ENCODE measurements at places on chromosomes 4 and X. TPM values are rescaled to one million over a fixed set of nuclear protein-coding genes. Genes with fewer than 3 reads are reported as not detected.

The PAGE5 gene
- not detected for total RNA-seq

The ARSD gene
- total RNA-seq, result 9.1 TPM

The DAPP1 gene
- 0.19 TPM for total RNA-seq

The CNGA2 gene
- not detected for total RNA-seq

The PITX2 gene
- total RNA-seq, result not detected

The ARMCX2 gene
- total RNA-seq, result 23.2 TPM

The GRSF1 gene
- 89.2 TPM for total RNA-seq

The CLTRN gene
- total RNA-seq, result 0.42 TPM

The LANCL3 gene
- total RNA-seq, result 0.20 TPM

The SPON2 gene
- total RNA-seq, result 13.7 TPM

The MAGEB3 gene
- total RNA-seq, result not detected

The RBMX2 gene
- 8.5 TPM for total RNA-seq

The IL2 gene
- total RNA-seq, result not detected

- DNase-seq, result no peak
- H3K27ac ChIP-seq, result no peak overlapping the region
- no peak overlapping the region for H3K4me3 ChIP-seq
- H3K4me1 ChIP-seq, result no peaks in the 10 kb centered on the region
These were observed 292.9 kb downstream of the ANTXR2 start for GRCh38 chr4:79780129-79780528.

- no peak overlapping the region for H3K27ac ChIP-seq
- no peaks in the 10 kb centered on the region for H3K36me3 ChIP-seq
- no peaks in the 10 kb centered on the region for H3K4me1 ChIP-seq
- no peak overlapping the region for H3K4me3 ChIP-seq
These were observed 191.2 kb upstream of the ATP6AP2 start for GRCh38 chrX:40389555-40389954.

DNA sequence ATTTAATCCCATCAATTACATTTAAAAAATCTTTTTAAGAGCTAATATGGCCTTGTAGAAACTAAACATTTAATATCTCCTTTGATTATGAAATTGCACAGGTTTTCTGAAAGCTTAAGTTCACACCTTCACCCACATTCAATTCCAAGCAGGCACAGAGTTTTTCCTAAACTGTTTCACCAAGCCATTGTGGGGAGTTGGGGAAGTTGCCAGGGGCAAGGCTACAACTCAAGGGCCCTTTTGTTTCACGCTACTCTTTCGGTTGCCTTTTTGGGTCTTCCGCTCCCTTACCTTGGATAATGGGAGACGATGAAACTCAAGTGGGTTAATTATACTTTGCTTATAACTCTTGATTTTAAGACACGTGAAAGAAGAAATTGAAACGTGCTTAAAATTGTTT is 33.3 kb downstream of the APBB2 start:
- DNase-seq, result no peak
- peaks cover 38% of the 10 kb centered on the region for H3K4me1 ChIP-seq
- H3K4me3 ChIP-seq, result no peak overlapping the region

DNA sequence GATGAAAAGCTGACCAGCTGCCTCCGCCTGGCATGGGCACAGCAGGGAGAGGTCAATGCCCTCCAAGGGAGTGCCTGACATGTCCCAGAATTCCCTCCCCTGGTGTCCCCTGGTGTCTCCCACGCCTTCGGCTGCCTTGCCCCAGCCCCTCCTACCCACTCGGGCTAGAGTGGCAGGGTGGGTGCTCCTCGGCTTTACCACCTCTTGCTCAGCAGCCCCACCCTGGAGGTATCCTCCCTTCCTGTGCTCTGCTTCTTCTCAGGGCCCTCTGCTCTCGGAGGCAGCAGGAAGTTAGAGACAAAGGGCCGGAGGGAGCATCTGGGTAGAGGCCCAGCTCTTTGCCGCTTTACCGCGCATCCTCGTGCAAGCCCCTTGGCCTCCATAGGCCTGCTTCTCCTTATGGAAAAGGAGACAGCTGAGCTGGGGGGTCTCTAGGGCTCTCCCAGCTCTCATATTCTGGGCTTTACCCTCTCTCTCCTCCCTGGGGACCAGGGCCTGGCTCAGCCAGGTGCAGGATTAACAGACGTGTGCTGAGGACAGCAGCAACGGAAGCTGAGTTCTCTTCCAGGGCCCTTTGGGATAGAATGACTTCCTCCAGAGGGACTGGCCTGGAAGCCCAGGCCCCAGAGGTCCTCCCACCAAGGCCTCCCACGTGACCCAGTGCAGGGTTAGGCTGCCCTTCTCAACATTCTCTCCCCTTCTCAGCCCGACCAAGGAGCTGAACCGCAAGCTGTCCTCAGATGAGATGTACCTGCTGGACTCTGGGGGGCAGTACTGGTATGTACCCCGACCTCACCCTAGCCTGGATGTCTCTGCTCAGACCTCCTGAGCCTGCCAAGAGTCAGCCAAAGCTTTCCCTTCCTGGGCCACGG is 17.2 kb downstream of the XPNPEP2 start:
- no peaks in the 10 kb centered on the region for H3K4me1 ChIP-seq
- no peak overlapping the region for H3K4me3 ChIP-seq
- no peak overlapping the region for H3K27ac ChIP-seq
- H3K27me3 ChIP-seq, result no peaks in the 10 kb centered on the region
- no peaks in the 10 kb centered on the region for H3K36me3 ChIP-seq

DNA sequence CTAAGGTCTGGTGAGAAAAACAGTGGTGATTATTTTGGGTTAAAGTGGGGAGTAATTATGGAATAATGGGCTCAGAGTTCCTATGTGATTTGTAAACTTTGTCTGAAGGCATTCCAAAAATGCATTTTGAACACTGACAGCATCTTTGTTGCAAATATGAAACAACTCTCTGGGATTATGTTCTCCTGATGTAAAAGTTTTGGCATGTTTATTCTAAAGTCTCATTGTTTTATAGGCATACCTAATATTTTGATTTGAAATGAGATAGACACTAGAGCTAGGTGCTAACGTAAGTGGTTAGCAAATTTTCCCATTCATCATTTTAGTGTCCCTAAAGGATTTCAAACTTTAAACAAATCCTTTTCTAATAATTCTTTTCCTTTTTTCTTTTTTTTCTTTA is 140.9 kb upstream of the ANXA3 start:
- DNase-seq, result no peak
- H3K36me3 ChIP-seq, result no peaks in the 10 kb centered on the region
- H3K27ac ChIP-seq, result no peak overlapping the region
- no peaks in the 10 kb centered on the region for H3K4me1 ChIP-seq
- H3K4me3 ChIP-seq, result no peak overlapping the region

GRCh38 chrX:11881485-11882170 is 123.6 kb downstream of the MSL3 start:
- no peak overlapping the region for H3K4me3 ChIP-seq
- no peak for DNase-seq
- no peaks in the 10 kb centered on the region for H3K4me1 ChIP-seq
- no peaks in the 10 kb centered on the region for H3K36me3 ChIP-seq
- H3K27ac ChIP-seq, result no peak overlapping the region
- H3K27me3 ChIP-seq, result no peaks in the 10 kb centered on the region

DNA sequence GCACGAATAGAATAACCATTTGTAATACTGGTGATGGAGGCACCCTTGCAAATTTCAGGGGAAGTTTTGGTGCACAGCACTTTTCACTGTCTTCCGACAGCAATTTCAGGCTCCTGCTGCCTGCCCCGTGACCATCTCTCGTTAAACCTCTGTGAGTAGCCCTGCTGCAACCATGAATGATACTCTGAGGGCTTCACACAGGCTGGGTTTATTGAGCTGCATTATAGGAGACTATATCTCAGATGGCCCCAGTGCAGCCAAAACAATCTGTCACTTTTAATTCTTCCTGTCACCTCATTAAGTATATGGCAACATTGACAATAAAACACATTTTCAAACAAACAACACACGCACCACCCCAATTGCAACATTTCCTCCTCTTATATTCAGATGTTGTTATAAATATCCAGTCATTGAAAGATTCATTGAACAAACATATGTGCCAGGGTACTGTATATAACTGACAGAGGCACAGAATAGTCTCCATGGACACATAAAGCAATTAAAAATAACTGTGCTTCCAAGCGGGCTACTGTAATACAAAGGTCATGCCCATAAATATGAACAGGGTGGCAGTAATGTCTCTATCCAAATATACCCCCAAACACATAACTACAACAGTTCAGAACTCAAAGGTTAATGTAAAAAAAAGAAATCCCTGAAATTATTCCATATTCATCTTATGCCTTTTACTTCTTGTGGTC is 477.0 kb downstream of the GBA3 start:
- H3K36me3 ChIP-seq, result no peaks in the 10 kb centered on the region
- DNase-seq, result no peak
- no peak overlapping the region for H3K27ac ChIP-seq
- H3K4me1 ChIP-seq, result no peaks in the 10 kb centered on the region
- no peak overlapping the region for H3K4me3 ChIP-seq
- no peaks in the 10 kb centered on the region for H3K27me3 ChIP-seq

DNA sequence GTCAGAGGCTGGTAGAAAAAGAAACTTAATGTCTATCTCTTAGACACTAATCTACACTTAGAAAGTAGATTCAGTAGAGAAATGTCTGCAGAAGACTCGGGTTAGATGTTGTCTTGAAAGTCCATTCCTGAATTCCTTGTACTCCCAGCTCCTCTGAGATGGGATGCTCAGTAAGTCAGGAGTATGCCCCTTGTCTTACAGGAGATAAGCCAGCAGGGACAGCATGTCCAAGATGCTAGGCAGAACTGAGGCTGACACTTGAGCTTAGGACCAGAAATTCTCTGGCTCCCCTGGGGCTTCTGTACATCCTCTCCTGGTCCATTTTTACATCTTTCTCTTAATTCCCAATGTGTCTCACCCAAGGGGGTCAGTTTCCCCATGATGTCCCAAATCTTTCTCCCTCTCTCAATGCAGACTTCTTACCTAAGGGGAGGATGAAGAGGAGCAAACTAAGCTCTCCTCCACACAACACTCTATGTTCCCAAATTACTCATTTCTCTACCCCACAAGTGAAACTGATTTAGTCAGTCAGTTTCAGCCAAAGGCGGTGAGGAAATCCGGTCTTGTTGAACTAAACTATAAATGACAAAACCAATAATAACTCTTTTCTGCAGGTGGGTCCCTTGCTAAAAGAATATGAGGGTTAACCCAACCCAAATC is 558.2 kb upstream of the DIPK2B start:
- H3K36me3 ChIP-seq, result no peaks in the 10 kb centered on the region
- H3K4me3 ChIP-seq, result no peak overlapping the region
- no peaks in the 10 kb centered on the region for H3K4me1 ChIP-seq
- H3K27me3 ChIP-seq, result no peaks in the 10 kb centered on the region
- DNase-seq, result no peak

DNA sequence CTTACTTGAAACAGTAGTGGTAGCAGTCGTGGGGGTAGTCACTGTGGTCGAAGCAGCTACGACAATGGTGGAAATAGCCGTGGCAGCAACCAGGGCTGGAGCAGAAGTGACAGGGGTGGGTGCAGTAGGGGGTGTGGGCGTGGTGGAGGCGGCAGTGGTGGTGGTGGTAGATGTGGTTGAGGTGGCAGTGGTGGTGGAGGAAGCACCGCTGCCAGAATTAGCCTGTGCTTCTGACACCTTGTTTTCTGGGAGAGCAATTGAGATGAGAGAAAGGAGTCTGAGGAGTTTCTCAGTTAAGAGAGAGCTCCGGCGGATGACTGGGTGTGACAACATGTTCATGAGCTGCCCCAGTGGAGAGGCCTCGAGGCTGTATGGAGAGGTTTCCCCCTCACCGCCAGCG is 113.5 kb upstream of the HSD17B10 start:
- no peak for DNase-seq
- H3K36me3 ChIP-seq, result peaks cover 82% of the 10 kb centered on the region
- no peak overlapping the region for H3K4me3 ChIP-seq
- no peaks in the 10 kb centered on the region for H3K27me3 ChIP-seq
- no peak overlapping the region for H3K27ac ChIP-seq
- no peaks in the 10 kb centered on the region for H3K4me1 ChIP-seq

DNA sequence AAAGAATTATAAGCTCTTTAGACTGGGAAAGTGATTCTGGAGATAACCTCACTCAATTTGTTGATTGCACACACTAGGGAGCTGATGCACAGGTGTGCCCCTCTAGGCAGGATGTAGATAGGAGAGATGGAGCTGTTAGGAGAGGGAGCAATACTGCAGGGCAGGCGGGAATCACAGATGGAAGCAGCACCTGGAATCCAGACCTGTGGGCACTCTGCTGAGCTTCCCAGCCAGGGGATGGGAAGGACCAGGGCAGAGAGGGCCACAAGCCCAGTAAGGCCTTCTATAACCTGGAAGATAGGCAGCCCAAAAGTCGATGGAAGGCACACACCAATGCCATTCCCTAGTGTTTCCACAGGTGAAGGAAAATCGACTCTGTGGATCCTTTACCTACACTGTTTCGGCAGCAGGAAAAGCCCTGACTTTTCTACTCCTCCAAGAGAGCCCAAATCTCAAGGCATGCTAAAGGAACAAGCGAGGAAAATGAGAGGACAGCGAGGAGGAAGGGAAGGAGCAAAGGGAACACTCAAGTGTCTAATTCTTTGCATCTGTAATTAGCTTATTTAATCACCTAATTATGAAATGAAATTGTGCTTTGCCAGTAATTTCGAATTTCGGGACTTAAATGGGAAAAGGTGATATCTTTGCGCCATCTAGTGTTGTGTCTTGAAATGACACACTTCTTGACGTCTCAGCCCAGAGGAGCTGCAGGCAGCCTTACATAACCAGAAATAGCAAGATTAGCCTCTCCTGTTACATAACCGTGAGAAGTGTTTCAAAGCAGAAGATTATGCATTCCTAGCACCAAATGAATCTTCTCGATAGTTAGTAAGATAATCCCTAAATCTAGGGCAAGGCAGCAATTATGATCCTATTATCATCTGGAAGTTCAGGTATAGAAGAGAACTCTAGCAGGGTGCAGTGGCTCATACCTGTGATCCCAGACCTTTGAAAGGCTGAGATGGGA is 31.0 kb upstream of the TLR3 start:
- no peaks in the 10 kb centered on the region for H3K36me3 ChIP-seq
- H3K27me3 ChIP-seq, result no peaks in the 10 kb centered on the region
- H3K4me1 ChIP-seq, result peaks cover 6% of the 10 kb centered on the region
- H3K27ac ChIP-seq, result no peak overlapping the region

DNA sequence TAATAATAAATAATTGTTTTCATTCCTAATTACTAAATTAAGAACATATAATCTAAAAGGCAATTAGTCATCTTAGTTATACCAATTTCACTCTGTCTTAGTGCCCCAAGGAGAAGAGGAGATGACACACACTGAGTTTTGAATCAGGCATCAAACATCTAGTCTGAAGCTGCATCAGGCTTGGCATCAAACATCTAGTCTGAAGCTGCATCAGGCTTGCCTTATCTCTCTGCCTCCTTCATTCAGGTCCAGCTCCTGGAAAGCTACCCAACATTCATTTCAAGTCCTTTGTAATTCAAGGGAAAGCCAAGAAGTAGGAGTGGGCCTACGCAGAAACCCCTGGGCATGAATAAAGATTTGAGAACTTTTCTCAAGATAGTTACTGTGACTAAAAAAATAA is 62.2 kb downstream of the SH3RF1 start:
- no peaks in the 10 kb centered on the region for H3K4me1 ChIP-seq
- no peaks in the 10 kb centered on the region for H3K36me3 ChIP-seq
- no peaks in the 10 kb centered on the region for H3K27me3 ChIP-seq
- DNase-seq, result no peak
- H3K27ac ChIP-seq, result no peak overlapping the region
- no peak overlapping the region for H3K4me3 ChIP-seq

DNA sequence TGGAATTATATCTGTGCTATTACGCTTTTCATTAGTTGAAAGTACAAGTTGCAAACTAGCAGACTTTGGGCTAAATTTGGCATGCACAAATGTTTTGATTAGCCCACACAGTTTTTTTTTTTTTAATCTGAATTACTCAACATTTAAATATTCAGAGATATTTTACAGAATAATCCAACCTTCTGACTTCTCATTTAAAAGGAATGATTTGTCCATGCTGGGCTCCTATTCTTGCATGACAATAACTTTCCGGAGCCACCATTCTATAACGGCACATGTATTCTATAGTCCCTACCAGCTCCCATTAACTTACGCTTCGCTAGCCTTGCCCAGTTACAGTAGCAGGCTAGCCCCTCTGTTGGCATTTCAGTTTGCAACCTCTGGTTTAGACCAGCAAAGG is 219.3 kb upstream of the FTHL17 start:
- no peak for DNase-seq
- H3K4me3 ChIP-seq, result no peak overlapping the region

Data from heart left ventricle (tissue), 16 donors.